Upper lobe of right lung (tissue), 1 donor: ENCODE measurements at places on chromosomes 1 and 21.

DNA sequence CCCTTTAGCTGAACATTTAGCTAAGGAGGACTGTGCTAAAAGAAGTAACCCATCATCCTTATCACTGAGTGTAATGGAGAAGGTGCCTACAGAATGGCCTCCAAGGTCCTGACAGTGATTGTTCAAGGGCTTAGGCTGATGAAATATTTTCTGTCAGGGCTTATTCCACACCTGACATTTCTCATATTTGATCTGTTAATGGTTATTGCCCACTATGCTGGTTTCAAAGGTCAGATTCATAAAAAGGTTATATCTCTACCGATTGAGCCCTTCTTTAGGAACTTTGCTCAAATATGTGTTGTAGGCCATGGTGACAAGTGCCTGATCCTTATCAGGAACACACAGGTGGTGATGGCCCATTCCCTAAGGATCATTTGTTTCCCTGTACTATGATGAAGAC lies 766.4 kb upstream of the ADGRL2 start:
- no peak for DNase-seq

DNA sequence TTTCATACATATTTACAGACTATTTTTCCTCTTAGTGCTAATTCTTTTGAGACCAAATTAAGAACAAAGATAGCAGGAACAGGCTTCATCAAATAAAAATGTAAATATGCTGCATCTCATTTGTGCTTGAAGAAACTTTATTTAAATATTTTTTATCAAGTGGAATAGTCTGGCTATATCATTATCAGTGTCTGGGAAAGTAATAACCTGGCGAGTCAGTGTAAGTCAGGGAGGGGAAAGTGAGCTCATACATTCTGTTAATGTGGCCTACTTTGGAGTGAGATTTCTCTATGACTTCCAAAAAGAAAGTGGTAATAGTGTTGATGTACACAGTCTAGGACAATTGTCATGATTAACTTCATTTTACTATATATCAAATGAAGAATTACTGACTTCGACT lies 1045.1 kb downstream of the ADGRL2 start:
- DNase-seq = no peak

- DNase-seq = peak; percentile 31
Measured at GRCh38 chr21:45463871-45464270, 58.9 kb downstream of the COL18A1 start.

DNA sequence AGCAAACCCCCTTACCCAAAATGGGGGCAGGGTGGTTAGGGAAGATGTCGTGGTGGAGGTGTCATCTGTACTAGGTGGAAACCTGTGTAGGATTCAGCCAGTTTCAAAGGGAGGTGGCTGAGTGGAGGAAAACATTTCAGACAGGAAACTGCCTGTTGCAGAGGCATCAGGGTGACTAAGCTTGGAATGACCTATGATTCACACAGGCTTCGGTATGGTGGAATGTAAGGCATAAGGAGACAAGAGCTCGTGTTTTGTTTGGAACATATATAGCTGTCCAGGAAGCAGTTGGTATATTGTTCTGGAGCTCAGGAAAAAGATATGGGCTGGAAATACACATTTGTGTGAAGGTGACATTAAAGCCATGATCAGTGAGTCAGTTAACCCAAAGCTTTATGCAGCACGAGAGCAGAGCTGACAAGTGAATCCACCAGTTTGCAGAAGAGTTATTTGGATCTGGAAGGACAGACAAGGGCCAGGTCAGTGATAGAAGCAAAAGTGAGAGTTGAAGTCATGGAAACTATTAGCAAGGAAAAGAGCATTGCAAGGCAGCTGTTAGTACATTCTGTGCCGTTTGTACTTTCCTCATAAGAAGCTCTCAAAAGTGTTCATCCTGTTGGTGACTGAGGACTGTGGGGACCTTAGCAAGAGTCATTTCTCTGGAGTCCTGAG lies 12.2 kb downstream of the UTP25 start:
- DNase-seq = no peak

GRCh38 chr1:156143765-156144489 lies 9.5 kb upstream of the SEMA4A start:
- no peak for DNase-seq

DNA sequence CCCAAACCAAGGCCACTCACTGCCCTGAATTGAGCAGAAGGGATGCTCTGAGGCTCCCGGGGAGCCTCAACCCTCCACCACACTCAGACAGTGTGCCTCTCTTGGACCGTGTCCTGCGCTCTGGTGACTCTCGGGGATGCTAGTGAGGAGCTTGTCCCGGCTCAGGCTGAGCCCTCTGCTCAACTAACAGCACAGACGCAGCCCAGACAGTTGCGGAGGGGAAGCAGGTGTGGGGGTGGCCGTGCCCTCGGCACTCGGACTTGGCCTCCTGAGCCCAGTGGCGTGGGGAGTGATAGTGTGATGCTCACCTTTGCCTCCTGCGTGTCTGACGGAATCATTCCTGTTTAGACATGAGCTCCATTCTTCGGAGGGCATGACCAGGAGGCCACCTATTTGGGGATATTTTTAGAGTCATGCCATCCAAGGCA lies 15.4 kb upstream of the SLC19A1 start:
- peak; percentile 62 for DNase-seq

GRCh38 chr1:10564063-10564462 lies 89.3 kb downstream of the PEX14 start:
- no peak for DNase-seq

- peak; percentile 84 for DNase-seq
Measured at GRCh38 chr1:154975409-154976059, 1.1 kb downstream of the CKS1B start.

- no peak for DNase-seq
Measured at GRCh38 chr1:212346601-212347000, 61.4 kb downstream of the PPP2R5A start.

- DNase-seq = no peak
Measured at GRCh38 chr1:167720965-167721616, 691 bp upstream of the MPZL1 start.
